ENCODE measurements at places on chromosomes 7 and 10. TPM values are rescaled to one million over a fixed set of nuclear protein-coding genes. Genes with fewer than 3 reads are reported as not detected.

PFKFB3 gene
- polyA plus RNA-seq, result 26.6 TPM

IL6 gene
- polyA plus RNA-seq, result 18.4 TPM

CHST12 gene
- polyA plus RNA-seq, result 13.4 TPM

NEUROG3 gene
- not detected for polyA plus RNA-seq

FAM25A gene
- not detected for polyA plus RNA-seq

SPDYE8 gene
- 0.10 TPM for polyA plus RNA-seq

GSDME gene
- 63.8 TPM for polyA plus RNA-seq

TUBGCP2 gene
- polyA plus RNA-seq, result 40.0 TPM

PNLIPRP2 gene
- not detected for polyA plus RNA-seq

FAM25G gene
- not detected for polyA plus RNA-seq

PSD gene
- 8.2 TPM for polyA plus RNA-seq

MUC3A gene
- polyA plus RNA-seq, result not detected

DHTKD1 gene
- polyA plus RNA-seq, result 17.5 TPM

DRGX gene
- not detected for polyA plus RNA-seq

ADAM8 gene
- 0.25 TPM for polyA plus RNA-seq

NPY4R2 gene
- 0.06 TPM for polyA plus RNA-seq

DNA sequence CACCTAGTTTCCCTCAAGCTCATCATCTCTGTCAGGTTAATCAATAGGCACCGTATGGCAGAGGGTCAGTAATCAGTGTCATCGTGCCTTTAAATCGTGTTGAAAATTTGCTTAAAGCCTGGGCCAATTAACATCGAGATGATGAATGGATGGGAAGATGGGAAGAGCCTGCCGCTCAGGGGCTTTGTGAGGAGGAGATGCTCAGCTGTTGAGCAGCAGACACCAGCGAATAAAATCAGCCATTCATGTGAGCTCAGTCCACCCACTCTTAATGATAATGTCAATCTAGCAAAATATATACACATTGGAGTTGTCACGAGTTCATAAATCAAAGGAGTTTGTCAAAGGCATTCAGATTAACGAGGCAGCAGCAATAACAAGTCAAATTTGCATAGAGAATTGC, 97.7 kb downstream of the BTRC start:
- DNase-seq, result no peak

- DNase-seq, result no peak
Measured at GRCh38 chr7:85454904-85455303, 268.0 kb upstream of the SEMA3D start.

DNA sequence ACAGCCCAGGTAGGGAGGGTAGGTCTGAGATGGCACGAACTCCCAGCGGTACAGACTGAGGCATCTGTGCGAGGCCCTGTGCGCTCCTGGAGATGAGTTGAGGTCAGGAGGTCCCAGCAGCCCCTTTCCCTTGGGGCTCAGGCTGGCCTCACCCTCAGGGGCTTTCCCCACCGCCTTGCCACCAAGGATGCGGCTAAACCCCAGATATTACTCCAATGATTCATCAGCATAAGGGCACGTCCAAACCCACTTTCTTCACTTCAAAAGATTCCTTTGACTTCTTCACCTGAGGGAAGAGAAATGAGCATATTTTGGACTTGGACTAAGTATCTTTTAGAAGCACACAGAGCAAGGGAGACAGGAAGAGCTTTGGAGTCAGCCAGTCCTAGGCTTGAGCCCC, 20.3 kb downstream of the UROS start:
- no peak for DNase-seq

GRCh38 chr7:151695951-151696541, 176.4 kb upstream of the RHEB start:
- DNase-seq, result no peak

GRCh38 chr7:16187131-16187530, 234.2 kb downstream of the CRPPA start:
- DNase-seq, result no peak

DNA sequence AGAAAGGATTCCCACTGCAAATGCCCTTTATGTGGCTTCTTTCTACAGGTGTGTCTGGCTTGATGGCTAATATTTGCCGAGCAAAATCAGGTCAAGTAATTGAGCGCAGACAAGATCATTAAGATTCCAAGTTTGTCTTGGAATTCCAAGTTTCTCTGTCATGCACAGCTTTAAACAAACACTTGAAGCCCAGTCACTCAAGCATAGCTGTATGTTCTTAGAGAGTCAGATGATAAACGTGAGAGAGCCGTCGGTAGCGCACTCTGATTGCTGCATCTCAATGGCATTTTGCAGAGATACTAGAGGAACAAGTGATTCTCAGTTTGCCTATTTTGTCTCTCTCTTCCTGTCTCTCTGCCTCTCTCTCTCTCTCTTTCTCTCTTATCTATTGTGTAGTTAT, 658 bp downstream of the DMBT1 start:
- no peak for DNase-seq

DNA sequence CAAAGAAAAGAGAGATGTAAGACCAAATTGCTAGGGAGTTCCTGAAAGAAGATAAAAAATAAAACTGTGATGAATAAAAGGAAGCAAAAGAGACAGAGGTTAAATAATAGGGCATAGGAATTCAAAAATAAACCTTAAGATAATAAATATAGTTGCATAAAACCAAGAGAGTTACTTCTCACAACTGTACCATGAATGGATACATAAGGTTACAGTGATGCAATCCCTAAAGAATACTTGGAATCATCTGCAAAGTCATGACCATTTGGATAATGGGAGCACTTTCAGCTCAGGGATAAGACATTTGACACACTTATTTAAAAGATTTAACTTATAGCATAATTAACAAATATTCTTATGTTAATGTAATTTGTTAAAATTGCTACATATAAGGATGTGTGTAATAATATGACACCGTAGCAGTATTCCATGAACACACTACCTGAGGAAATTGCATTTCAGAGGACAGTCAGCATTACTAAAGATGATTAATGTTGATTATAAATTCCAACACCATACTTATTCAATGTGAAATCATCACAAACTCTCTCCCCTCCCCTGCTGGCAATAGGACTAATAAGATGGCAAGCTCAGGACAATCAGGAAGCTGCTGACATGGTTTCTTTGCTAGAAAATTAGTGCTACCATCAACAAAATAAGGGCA, 202.1 kb upstream of the AKR1E2 start:
- DNase-seq, result peak; percentile 7

- no peak for DNase-seq
Measured at GRCh38 chr7:32036557-32036956, 33.6 kb downstream of the PDE1C start.

- DNase-seq, result no peak
Measured at GRCh38 chr10:132383101-132383500, 13.9 kb upstream of the PWWP2B start.

GRCh38 chr10:17007418-17007770, 122.2 kb downstream of the CUBN start:
- no peak for DNase-seq

GRCh38 chr7:155073922-155074321, 3.8 kb downstream of the HTR5A start:
- no peak for DNase-seq

DNA sequence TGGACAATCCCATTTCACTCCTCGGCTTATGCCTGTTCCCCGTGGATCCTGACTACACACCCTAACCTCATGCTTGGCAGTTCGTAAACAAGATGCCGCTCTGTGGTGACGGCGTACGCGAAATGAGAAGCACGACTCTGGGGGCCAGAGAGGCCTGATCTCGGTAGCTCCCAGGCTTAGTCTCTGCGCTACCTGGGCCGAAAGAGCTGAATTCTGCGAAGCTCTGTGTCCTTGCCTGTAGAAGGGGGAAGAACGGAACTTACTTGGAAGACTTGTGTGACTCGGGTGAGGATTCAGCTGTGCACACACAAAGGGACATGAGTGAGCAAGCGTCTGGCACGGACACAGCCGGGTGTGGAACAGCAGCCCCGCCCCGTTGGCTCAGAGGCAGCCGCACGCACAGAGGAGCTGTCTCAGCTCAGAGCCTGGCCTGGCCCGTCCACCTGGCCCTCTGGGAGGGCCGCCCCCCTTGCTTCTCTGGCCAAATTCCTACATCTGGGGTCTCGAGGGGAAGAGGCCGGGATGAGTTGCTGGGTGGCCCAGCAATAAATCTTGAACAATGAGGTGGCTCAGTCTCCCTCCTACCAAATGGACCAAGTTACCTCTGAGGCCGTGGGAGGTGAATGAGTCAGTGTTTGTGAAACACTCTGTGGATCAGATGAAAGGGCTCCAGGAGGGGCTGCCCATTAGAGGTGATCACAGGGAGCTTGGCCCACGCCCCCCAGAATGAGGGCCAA, 83.8 kb downstream of the PDGFA start:
- DNase-seq, result no peak

DNA sequence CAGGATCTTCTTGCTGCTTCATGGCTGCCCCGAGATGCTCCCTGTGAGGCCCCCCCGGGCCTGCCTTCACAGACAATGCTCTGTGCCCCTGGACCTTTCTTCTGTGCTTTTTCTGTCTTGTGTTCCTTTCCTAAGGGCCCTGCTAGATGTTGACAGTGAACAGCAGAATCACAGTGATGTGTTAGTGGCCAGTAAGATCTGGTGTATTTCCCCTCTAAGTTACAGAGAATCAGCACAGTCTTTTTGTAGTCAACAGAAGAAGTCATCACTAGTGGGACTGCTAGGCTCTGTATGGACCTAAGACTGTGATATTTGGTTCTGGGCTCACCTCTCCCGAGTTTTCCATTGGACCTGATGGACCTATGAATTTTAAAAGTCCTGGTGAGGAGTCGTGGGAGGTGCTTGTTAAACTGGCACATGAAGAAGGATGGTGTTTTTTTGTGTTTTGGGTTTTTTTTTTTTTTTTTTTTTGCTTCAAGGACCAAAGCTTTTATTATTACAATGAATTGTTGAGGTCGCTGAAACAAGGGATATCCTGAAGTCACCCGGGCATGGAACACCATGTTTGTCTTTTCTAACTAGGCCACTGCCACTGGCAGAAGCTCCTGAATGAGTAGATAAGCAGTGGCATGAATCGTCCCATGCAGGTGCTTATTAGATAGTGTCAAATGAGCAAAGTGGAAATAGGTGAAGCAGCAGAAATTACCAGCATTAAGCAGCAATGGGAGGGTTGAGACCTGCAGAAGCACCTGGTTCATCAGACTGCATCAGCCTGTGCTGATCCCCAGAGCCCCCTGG, 194.8 kb downstream of the CELF2 start:
- DNase-seq, result no peak

- no peak for DNase-seq
Measured at GRCh38 chr7:159006610-159007130, 138.0 kb downstream of the VIPR2 start.

- DNase-seq, result no peak
Measured at GRCh38 chr10:117677890-117678500, 135.4 kb downstream of the EMX2 start.

GRCh38 chr7:90626013-90626412, 29.9 kb downstream of the CDK14 start:
- peak; percentile 21 for DNase-seq

DNA sequence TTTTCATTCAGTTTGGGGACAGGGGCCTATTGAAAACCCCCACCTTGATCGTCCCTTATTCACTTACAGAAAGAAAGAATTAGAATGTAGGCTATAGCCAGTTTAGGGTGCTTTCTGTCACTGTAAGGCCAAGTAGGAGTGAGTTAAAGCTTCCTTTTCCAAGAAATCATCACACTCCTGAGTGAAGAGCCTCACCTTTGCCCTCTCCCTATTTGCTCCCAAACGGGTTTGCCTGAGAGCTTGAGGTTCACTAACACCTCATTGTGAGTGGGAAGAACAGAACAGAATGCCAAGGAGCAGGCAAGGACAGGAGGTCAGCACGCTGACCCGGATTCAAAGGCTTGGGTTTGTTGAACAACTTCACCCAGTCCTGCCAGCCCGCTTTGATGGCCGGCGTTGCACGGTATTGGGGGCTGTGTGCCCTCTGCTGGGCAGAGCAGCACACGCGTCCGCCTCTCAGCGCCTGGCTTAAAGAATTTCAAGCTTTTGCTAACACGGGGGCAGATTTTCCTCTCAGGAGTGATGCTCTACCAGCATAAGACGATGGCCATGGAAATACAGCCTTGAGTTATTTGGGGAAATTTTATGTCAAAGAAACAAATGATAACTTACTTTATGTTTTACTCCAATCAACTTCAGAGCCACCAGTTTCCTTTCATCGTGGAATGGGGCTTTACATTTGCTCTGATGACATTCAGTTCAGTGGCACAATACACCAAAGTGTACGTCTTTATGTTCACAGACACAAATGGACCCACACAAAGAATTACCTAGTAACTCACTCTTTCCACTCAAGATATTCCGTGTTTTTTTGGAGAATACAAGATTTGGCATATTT, 470.0 kb downstream of the SUGCT start:
- peak; percentile 21 for DNase-seq

GRCh38 chr7:73833251-73833919, 2.6 kb downstream of the CLDN4 start:
- no peak for DNase-seq

DNA sequence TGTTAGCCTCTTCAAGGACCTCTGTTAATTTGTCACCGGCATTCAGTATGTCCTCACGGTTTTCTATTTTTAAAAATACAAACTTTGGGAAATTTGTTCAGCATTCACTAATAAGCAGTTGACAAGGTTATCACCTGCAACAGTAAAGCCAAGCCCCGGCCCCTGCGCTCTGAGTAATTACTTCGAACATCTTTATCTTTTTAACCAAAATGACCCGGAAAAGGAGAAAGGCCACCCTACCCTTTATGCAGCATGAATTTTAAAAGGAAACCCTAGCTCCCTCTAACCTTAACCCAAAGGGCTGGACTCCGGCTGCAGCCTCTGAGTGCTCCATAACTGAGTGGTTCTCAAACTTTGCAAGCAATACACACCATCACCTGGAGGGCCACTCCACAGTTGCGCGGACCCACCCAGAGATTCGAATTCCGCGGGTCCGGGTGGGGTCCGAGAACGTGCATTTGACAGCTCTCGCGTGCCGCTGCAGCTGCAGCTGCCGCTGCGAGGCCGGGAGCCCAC, 940 bp downstream of the NSMCE4A start:
- no peak for DNase-seq

DNA sequence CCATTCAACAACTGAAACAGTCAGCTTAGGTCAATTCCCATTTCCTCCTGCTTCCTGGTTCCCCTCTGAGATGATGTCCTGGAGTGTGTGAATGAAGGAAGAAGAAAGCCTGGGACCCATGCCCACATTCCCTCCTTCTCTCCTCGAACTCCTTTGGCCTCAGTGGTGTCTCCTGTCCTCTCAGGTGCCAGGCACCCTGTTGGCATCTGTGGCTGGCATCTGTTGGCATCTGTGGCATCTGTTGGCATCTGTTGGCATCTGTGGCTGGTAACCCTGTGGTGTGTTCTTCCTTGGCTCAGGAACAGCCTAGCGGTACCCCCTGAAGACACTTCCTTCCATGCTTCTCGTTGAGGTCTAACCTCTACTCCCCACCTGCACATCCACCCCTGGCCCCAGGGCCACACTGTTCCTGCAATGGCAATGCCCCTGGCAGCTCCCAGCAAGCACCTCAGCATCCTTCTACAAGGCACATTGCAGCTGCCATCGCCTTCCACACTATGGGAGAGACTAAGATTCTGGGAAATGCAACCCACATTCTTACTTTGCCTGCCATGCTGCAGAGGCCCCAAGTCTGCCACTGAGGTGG, 114.4 kb upstream of the NEBL start:
- no peak for DNase-seq

DNA sequence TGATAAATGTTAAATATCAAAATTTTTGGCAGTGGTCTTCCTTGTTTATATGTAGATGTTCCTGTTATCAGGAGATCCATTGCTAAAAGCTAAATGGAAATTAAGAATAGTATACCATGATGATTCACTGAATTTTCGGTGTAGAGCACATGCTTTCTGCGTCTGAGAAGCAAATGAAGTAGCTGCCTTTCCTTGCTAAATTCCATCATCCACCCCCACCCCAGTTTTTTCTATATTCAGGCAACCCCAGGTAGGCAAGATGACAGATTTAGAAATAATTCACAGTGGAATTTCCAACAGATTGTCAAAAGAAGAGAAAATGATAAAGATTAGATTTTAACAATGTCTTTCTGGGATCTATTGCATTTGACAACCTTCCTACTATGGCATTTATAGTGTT, 231.9 kb downstream of the PLXDC2 start:
- no peak for DNase-seq
